NCI-H748 treated with DMSO at 0.1 percent for 48 hours (cell line): ENCODE measurements at places on chromosomes 3 and 15.
A peak's percentile ranks its signal among the peaks of the same experiment; 100 is the strongest.

DNA sequence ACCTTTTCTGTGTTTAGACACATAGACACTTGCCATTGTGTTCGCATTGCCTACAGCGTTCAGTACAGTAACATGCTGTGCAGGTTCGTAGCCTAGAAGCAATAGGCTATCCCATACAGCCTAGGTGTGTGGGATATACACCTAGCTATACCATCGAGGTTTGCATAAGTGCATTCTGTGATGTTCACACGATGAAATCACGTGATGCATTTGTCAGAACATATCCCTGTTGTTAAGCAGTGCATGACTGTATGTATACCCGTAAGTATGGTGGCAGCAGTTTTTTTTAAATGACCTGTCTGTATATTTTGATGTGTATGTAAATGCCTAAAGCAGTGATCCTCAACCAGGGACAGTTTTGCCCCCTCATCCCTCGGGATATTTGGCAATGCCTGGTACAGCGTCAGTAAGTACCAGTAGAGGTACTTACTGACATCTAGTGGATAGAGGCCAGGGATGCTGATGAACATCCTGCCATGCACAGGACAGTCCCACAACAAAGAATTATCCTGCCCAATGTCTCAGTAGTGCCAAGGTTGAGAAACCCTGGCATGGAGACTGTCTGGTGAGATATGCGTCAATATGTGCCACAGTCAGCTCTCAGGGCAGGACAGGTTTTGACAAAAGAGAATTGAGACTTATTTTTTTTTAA, 129.1 kb downstream of the HCN4 start:
- peak; percentile 3 for DNase-seq

DNA sequence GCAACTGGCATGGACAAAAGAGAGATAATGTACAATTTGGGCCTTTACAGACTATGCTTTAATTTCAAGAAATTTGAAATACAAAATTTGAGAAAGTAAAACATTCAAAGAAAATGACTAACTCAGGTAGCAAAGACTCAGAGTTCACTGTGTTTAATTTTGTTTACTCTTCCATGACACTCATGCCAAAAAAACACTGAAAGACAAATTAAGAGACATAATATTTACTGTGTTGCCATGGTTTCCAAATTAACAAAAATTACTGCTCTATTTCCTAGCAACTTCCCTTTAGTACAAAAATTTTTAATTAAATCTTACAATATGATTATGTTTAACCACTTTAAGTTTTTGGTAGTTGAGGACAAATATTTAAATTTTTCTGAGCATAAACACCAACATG, 29.6 kb downstream of the LRRFIP2 start:
- peak; percentile 17 for DNase-seq

DNA sequence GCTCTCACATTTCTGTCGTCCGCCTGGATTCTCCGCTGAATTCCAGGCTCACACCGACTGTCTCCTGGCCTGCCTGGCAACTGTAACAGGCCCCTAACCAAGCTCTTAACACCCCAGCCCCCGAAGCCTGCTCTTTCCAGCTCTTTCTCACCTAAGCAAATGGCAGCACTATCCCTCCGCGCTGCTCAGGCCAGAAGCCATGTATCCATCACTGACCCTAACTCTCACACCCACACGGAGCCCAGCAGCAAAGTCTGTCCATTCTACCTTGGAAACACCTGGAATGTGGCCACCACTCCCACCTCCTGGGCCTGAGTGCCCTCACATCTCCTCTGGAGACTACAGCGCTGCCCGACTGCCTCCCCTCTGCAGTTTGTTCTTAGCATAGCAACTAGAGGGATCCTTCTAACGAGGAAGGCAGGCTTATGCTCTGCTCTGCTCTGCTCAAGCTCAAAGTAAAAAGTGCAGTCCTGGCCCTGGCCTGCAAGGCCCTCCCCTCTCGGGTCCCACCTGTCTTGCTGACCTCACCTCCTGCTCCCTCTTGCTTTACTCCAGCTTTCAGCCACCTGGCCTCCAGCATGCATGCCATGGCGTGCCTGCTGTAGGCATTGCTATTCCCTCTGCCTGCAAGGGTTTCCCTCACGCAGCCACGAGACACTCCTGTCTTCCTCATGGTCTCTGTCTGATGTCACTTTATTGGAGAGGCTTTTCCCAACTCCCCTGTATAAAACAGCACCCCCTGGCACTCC, 27.2 kb downstream of the FEM1B start:
- no peak for DNase-seq

GRCh38 chr3:184325269-184325668, 10.9 kb downstream of the EIF4G1 start:
- DNase-seq = no peak

- peak; percentile 64 for DNase-seq
Measured at GRCh38 chr3:52770496-52771333, at the start of gene NEK4. Gene NEK4, minus strand, starts transcription at chr3:52770940. Its CDS starts 194 bp downstream, at chr3:52770746.

- DNase-seq = no peak
Measured at GRCh38 chr3:64048631-64049061, 25.4 kb upstream of the PSMD6 start.
